ENCODE measurements at places on chromosomes 1 and 21.

- no peak for DNase-seq
These were observed 83.8 kb downstream of the PLPP3 start for GRCh38 chr1:56495538-56495937.

DNA sequence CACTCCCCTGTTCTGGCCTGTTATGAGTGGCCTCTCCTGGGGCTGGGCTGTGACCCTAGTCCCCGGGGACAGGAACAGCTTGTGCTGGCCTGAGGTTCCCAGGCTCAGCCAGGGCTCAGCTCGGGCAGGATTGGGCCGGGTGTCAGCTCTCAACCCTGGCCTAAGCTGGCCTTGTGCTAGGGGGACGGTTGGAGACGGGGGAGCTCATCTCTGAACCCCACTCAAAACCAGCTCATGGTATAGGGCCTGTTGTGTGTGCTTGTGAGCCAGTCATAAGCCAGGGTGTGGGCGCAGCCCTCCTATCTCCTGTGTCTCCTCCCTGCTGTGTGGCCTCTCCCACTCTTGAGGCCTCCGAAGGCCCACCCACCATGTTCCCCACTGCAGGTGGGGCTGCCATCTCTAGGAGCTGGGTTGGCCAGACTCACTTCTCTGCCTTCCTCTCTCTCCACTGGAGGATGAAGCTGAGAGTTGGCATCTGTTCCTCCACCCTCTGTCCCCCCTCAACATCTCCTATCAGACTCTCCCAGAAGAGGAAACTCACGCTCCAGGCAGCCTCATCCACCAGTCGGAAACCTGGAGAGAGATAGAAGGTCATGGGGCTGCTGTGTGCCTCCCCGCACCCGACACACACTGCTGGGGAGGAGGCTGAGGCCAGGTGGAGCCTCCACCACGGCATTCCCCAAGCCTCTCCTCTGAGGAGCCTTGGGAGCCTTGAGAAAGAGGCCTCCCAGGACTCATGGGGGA lies 1.4 kb downstream of the PEAR1 start:
- no peak for DNase-seq

DNA sequence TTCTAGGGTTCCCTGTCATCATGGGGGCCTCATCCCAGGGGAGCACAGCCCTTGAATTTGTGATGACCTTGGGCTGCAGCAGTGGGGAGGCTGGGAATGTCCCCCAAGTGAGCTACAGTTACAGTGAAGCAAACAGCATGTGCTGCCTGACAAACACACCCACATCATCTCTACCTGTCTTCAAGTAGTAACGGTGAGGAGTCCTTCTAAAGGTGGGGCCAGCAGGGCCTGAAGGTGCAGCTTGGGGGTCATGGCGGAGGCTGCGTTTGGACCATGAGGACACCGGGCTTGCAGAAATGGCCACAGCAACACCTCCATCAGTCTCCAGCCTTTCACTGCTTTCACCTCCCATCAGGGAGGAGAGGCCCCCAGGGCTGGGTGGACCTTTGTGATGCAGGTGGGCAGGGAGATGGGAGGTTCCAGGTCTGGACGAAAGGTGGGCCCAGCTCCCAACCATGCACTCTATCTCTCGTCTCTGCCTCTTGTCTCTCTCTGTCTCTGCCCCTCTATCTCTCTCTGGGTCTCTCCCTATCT lies 55.7 kb downstream of the WNT9A start:
- no peak for DNase-seq

DNA sequence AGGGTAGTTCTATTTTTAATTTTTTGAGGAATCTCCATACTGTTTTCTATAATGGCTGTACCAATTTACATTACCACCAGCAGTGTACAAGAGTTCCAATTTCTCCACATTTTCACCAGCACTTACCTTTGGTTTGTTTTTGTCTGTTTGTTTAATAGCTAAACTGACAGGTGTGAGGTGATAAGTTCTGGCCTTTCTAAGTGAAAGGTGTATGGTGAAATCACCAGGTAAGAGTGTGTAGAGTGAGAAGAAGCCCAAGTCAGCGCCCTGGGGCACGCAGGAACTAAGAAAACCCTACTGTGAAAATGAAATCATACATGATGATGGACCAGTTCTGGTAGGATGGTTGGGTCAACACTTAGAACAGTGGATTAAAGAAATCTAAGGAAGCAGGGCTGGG lies 34.5 kb downstream of the BTG3 start:
- DNase-seq: no peak

DNA sequence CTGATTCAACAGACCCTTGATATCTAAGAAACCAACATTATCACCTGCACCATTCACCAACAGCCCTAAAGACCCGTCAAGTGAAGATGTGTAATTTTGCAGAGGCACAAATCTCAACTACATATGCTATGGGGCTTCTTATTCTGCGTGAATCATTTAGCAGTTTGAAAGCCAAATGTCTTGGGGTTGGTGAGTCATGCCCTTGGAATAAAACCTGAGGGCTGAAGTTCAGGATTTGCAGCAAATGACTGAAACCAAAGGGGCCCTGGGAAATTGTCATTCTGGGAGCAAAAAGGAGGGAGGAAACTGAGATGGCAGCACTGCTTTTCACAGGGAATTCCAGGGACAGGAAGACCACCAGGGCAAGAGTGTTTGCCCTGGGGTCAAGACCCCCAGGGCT lies 79.2 kb upstream of the TNR start:
- DNase-seq: no peak

DNA sequence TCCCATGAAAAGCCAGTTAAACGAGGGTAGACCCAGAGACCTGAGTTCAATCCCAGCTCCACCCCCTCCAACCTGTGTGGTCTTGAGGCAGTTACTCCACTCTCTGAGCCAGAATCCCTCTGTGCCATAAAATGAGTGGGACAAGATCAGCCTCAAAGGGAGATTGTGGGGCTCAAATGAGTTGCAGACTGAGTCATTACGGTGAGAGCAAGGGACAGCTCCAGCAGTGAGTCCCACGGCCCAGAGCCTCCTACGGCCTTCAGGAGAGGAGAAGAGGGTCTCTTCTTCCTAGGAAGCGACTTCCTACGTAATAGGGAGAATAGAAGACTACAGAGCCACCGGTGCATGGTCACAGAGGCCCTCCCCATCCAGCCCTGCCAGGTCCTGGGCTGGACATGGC lies 6.7 kb upstream of the CAMK2N1 start:
- no peak for DNase-seq

DNA sequence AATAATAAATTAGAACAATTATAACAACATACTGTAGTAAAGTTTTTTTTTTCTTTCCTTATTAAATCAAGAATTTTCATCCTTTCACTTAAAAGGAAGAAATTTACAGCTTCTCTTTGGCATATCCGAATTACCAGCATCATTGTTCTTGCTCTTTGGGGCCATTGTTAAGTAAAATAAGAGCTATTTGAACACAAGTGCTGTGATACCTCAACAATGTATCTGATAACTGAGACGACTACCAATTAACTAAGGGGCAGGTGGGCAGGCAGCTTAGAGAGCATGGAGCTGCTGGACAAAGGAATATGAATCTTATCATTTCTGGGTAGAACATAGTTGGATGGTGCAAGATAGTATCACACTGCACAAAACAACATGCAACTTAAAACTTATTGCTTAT lies 719.9 kb upstream of the TMPRSS15 start:
- no peak for DNase-seq

DNA sequence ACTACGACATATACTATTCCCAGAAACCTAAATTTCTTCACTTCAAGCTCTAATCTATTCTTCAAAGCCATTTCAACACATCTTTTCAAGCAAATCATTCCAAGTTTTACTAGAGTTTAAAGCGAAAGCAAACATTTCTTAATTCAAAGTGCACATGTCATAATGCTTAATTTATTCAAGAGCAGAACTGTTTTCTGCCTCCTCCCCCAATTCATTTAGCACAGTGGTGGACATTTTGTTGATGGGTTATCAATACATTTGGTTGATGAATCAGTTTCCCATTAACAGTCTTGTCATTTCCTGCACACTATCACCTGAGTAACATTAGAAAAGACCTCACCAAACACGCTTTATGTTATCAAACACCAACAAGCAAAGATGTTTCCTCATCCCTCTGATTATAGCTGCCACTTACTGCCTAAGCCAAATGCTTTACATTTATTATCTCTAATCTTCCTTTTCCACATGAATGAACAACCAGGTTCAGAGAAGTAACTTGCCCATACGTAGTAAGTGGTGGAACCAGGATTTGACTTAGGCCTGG lies 2.0 kb downstream of the SRSF4 start:
- no peak for DNase-seq

- DNase-seq: no peak
These were observed 53.2 kb upstream of the VAMP3 start for GRCh38 chr1:7717748-7718368.

GRCh38 chr1:147648933-147649332 lies 21.4 kb downstream of the ACP6 start:
- DNase-seq: no peak

DNA sequence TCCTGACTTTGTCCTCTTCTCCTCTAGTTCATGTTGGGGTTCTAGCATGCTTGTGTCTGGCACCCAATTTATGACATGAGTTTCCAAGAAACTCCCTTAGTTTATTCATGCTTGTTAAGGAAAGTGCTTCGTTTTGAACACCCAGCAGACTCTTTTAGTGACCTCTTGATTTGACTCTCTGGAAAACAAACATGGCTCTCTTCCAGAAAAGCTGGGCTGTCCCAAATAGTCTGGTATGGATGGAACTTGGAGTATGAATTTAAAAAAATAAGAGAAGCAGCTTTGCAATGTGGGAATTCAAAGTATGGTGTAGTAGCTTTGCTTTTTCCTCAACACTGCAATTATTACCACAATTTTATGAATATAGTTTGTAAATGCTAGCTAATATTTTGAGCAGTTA lies 143.4 kb upstream of the C8B start:
- DNase-seq: no peak
